ENCODE measurements at places on chromosomes 13 and 19. TPM values are rescaled to one million over a fixed set of nuclear protein-coding genes. Genes with fewer than 3 reads are reported as not detected.

GRCh38 chr19:926589-927350 is 935 bp downstream of the ARID3A start:
- peak; percentile 79 for DNase-seq

Gene KLK14
- polyA plus RNA-seq = 1.3 TPM

GRCh38 chr13:110338441-110339101 is 31.5 kb downstream of the COL4A2 start:
- DNase-seq = peak; percentile 72

DNA sequence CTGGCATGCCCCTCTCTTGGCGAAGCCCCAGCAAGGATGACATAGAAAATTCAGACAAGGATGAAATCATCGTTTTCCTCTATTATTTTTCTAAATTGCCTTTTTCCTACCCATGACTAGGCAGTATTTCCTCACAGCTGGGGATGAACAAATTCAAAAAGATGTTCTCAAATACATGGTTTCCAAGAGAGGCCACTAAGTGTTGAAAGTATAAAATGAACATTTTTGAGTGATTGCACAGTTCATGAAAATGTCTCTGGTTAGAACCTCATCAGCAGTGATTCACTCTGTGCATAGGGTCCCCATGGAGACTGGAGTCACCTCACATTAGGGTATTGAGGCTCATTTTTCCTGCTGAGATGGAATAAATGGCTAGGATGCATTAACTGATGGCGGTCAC is 373.7 kb downstream of the DNAJC15 start:
- DNase-seq = no peak

Gene JSRP1
- polyA plus RNA-seq = 1.1 TPM

- no peak for DNase-seq
Observed at GRCh38 chr19:13401388-13401787, 104.9 kb downstream of the CACNA1A start.

Gene NFIX
- polyA plus RNA-seq = 26.0 TPM

- DNase-seq = no peak
Observed at GRCh38 chr13:60286707-60287106, 110.3 kb upstream of the TDRD3 start.

- DNase-seq = no peak
Observed at GRCh38 chr13:113591750-113592149, 7.2 kb downstream of the TFDP1 start.

- DNase-seq = no peak
Observed at GRCh38 chr13:20190481-20191310, 2.0 kb downstream of the GJB2 start.

All from lung (tissue), 17 donors.